ENCODE measurements at places on chromosomes 1 and 21. TPM values are rescaled to one million over a fixed set of nuclear protein-coding genes. Genes with fewer than 3 reads are reported as not detected.
A peak's percentile ranks its signal among the peaks of the same experiment; 100 is the strongest.

PHGDH gene
- total RNA-seq: 431 TPM

DNA sequence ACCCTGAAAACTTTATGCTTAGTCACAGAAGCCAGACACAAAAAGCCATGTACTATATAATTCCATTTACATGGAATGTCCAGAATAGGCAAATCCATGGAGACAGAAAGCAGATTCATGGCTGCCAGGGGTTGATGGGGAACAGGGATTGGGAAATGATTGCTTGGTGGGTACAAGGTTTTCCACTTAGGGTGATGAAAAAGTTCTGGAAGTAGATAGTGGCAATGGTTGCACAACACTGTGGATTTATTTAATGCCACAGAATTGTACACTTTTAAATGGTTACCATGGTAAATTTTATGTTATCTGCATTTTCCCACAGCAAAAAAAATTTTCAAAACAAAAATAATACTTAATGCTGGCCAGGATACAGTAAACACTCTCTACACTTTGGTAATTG lies 40.6 kb downstream of the ENAH start:
- DNase-seq: no peak

GRCh38 chr1:180912801-180913565 lies at the start of gene KIAA1614:
Gene KIAA1614, plus strand, starts transcription at chr1:180912897. Its CDS starts 347 bp downstream, at chr1:180913244.
- DNase-seq: no peak

- peak; percentile 43 for DNase-seq
These were observed at the start of gene S100A13 for GRCh38 chr1:153626904-153627714. Gene S100A13, minus strand, starts transcription at chr1:153627505. Its CDS starts 1,033 bp downstream, at chr1:153626472.

DNA sequence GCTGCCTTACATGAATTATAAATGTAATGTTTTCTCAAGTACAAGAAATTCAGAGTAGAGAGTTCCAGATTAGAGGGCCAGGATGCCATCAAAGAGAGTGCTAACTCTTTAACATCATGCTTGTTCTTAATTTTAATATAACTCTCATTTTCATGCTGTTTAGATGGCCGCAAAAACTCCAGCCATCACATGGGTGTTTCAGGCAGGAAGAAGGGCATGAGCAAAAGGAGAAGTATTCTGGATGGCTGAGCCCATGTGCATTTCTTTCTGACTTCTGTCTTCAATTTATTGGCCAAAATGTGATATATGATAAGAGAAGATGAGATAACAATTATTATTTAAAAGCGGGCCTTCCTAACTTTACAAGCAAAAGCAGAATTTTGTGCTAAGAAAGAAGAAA lies 1328.6 kb downstream of the MRPL39 start:
- no peak for DNase-seq

GRCh38 chr1:7116001-7116400 lies 330.7 kb downstream of the CAMTA1 start:
- DNase-seq: no peak

GRCh38 chr1:27609618-27610240 lies 5.8 kb upstream of the AHDC1 start:
- DNase-seq: no peak

Measured in activated T-cell treated with anti-CD3 and anti-CD28 coated beads, Interleukin-2, amount 50 U/mL, for 72 hours (primary cell).